ENCODE measurements at places on chromosomes 4 and X.

- DNase-seq, result no peak
Measured at GRCh38 chrX:23483396-23483795, 148.7 kb downstream of the PTCHD1 start.

DNA sequence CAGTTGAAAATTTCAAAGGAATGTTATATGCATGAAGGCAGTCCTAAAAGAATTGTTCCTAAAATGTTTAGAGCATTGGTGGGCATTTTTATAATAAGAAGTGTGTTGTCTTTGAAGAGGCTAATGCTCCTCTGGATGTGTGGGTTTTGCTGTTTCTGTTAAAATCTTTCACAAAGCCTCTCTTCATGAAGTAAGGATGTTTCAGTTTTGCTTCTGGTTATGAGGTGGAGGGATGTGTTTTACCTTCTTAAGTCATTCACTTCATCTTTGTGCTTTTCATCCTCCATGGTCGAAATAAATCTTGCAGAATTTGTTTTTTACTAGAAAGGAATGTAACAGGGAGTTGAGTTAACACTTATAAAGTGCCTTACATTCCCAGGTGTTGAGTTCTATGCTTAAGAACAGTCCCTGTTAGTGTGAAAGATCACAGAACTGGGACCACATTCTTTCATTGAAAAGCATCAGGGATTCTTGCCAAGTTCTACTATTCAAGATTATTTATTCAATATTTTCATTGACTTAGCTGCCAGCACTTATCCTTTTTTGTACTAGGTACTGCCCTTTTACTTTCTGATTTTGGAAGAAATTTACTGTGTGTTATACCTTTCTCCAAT, 21.1 kb downstream of the FHIP1A start:
- DNase-seq, result no peak

DNA sequence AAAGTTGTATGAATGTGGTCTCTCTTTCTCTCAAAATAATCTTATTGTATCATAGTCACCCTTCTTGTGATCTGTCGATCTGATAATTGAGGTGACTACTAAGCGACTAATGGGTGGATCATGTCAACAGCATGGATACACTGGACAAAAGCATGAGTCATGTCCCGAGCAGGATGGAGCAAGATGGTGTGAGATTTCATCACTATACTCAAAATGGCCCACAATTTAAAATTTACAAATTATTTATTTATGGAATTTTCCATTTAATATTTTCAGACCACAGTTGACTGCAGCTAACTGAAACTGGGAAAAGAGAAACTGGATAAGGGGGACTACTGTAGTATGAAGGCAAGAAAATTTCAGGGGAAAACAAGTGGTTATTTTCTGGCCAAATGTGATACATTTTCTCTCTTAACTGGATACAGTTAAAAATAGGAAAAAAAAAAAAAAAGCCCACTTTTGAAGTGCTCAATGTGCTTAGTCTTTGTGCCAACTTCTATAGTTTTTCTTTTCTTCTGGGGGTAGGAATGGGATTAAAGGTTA, 25.3 kb downstream of the FAM241A start:
- no peak for DNase-seq

GRCh38 chr4:20254511-20255250, 3.0 kb downstream of the SLIT2 start:
- DNase-seq, result no peak

DNA sequence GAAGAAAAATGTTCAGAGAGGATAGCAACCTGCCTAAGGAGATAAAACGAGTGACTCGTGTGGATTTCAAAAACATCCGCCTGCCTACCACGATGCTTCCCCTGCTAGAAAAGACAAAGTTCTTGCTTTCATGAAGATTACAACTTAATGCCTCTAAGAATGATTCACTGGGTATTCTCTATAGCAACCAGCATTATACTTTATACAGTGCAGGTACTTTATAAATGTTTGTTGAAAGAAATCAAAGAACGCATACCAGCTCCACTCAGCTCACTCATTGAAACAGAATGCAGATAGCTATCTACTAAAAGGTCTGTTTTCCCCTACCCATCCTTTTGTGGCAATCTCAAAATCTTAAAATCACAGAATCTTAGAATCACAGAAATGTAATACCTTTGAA, 33.7 kb downstream of the GASK1B start:
- no peak for DNase-seq

- DNase-seq, result no peak
Measured at GRCh38 chr4:167452922-167453430, 218.7 kb upstream of the SPOCK3 start.

- no peak for DNase-seq
Measured at GRCh38 chr4:8368998-8369397, 71.5 kb downstream of the ACOX3 start.

DNA sequence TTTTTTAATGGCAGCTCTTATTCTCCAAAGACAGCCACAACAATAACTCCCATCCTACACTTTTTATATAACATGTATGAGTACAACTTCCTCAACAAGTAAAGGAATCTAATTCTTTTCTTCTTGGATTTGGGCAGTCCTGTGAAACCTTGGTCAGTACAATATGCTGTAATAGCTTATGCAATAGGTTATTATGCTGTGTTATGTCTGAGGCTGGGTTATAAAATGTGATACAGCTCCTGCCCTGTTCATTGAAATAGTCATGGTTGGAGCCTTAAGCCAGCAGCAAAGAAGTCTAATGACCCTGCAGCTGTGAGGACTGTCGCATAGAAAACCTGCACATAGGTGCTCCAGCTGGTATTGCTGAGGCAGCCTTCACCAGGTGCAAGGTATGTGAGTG, 215.8 kb upstream of the RASGEF1B start:
- DNase-seq, result no peak

DNA sequence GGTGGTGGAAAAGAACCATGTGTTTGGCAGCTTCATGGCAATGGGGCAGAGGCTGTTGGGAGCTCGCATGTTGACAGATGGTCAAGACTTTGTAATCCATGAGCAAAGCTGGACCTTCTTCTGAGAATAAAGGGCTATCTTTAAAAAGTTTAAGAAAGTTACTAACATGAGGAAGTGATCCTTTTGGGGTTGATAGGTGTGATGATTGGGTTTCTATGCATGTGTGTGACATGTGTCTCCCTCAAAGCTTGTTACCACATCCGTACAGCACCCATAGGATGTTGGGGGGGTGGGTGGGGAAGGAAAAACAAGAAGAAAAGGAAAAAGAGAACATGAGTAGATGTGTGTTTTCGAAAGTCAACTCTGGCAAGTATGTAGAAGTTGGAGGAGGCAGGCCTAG, 123.0 kb upstream of the TLR3 start:
- DNase-seq, result no peak

DNA sequence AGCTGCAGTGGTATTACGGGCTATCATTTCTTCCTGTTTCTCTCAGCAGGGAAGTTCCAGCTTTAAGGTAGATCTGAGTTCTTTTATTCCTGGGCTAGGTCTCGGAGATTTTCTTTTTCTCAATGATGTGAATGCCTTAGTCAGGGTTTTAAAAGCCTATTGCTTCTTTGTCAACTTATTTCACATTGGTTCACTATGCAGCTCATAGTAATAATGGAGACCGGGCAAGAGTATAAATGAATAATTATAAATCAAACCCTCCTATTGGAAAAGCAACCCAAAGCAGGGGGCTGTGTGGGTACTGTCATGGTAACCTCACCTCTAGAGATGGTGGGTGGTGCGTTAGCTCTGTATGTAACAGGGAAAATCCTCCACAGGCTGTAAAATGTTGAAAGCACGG, 563.6 kb downstream of the RPA4 start:
- DNase-seq, result no peak

- no peak for DNase-seq
Measured at GRCh38 chr4:145890689-145891088, 47.9 kb downstream of the ZNF827 start.

DNA sequence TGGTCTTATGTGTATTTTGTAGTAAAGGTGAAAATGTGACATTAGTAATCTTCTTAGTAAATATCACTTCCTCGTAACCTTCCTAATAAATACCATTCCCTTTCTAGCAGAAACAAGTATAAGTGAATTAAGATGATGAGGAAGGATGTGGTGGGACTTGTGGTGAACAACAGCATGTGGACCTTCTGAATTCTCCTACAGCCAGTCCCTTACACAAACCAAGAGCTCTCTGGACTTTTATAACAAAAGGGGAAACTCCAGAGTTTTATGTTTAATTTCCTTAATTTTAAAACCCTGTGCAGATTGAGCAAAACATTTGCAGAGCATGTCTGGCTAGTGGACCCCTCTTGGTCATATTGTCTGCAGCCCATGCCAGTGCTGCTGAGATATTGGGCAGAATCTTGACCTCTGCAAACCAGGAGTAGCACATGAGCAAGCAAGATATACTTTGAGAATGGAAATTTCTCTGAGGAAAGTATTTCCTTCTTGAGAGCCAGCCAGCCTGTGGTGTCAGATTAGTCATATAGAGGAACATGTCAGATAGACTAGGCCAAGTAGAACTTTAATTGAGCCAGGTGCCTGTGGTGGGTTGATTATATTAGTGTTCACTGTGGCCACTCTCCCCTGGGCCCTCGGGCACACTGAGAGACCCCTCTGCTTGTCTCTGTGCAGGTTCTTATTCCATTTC, 328.2 kb downstream of the DKK2 start:
- no peak for DNase-seq

DNA sequence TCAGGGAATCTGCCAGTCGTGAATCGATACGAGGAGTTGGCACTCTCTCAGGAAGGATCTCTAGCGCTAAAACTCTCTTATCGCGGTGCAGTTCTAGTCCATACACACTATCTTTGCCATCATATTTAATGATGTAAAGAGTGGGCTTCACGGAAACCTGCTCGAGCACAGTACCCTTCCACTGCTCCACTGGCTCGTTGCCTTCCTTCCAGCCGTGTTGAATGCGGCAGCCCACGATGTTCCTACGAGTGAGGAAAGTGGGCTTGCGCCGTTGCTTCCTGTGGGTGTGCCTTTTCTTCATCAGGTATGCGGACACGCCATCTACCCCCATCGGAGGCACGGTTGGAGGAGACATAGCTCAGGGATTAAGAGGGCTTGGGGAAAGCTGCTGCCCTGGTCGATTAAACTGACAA, 661 bp downstream of the SPIN4 start:
- no peak for DNase-seq

GRCh38 chr4:157128395-157128794, 52.4 kb downstream of the GLRB start:
- no peak for DNase-seq

DNA sequence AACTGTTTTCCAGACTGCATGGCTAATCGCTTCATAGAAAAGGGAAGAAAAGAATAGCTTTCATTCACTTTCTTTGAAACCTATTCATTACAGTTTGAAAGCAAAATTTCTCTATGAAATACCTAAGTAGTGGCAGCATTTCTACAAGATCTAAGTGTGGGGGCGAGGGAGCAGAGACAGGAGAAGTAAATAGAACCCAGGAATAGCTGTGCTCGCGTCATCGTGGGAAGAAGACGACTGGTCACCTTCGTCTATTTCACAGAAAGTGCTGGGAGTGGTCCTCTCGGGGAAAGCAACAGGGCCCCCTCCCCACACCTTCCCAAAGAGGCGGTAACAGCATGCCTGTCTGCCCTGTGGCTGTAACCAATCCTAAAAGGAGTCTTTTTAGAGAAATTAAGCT, 169.9 kb upstream of the NOCT start:
- no peak for DNase-seq

DNA sequence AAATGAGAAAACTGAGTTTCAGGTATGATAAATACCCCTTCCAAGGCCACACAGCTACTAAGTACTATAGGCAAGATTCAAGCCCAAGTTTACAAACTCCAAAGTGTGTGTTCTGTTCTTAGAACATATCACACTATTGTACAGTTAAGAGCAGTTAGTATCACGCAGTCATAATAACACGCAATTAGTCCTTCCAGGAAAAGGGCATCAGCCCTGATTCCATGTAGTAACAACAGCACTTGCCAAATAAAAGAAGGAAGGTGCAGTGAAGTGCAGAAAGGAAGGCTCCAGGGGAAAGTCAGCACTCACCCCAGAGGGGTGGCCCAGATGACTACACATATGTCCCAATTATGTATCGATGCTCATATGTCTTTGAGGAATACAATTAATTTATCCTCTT, 4.4 kb downstream of the TASL start:
- no peak for DNase-seq

- DNase-seq, result no peak
Measured at GRCh38 chr4:142721187-142721586, 124.9 kb downstream of the INPP4B start.

- no peak for DNase-seq
Measured at GRCh38 chr4:23866450-23867075, 23.3 kb downstream of the PPARGC1A start.

- DNase-seq, result no peak
Measured at GRCh38 chrX:42070866-42071265, 147.5 kb upstream of the CASK start.

- DNase-seq, result no peak
Measured at GRCh38 chrX:119252716-119253115, 16.6 kb downstream of the PGRMC1 start.

DNA sequence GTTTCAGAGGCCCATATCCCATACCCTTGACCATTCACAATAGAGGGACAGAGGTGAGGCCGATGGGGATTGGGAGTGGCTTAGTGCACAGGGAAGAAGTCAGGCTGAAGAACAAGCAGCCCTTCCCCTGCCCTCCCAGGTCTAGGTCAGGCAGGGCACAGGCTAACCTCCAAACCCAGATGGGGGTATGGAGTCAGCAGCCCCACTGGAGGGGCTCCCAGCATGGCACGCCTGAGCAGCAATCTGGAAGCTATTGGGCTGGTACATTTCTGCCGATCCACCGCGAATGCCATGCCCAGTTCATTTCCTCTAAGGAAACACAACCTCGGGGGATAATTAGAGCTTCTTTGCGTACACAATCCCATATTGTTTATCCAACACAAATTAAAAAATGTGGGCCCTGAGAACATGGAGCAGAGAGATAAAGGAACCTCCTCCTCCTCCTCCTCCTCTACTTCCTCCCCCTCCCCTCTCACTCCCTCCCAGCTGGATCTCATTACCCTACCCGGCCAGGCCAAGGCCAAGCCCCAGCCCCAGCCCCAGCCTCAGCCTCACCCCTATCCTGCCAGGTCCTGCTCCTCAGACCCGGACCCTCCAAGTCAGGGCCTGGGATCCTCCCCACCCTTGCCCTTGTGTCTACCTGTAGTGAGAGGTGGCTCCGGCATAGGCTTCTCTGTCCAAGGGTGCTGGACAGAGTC, 83.0 kb downstream of the PJA1 start:
- DNase-seq, result no peak
